ENCODE measurements at places on chromosomes 12 and 14.

DNA sequence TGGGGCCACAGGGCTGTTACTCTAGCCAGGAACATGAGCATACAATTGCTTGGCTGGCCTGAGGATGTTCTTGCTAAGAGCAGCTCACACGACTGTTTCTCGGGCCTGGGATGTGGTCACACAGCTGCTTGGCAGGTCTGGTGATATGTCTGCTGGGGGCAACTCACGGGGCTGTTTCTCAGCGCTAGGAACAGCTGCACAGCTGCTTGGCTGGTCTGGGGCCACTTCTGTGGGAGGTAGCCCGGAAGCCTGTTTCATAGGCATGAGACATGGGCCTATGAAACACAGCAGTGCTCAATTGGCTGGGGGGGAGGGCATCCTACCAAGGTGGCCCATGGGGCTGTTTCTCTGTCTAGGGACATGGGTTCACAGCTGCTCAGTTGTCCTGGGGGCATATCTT lies 73.4 kb upstream of the DDHD1 start:
- H3K4me3 ChIP-seq, result no peak overlapping the region
- no peak for DNase-seq
- H3K4me1 ChIP-seq, result no peaks in the 10 kb centered on the region
- no peaks in the 10 kb centered on the region for H3K36me3 ChIP-seq
- no peak overlapping the region for H3K27ac ChIP-seq

DNA sequence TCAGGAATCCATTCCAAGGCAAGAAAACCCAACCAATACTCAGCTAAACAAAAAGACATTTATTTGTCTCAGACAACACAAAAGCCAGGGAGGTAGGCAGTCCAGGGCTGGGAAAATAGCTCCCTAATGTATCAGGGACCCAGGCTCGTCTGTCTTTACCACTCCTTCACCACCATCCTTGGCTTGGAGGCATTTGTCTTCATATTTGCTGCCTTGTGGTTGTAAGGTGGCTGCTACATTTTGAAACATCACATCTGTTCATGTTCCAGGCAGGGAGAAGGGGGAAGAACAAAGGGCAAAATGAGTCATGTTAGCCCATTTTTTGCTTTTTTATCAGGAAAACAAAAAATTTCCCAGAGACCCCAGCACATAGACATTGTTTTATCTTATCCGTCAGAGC lies 44.8 kb upstream of the PCED1B start:
- H3K27ac ChIP-seq, result no peak overlapping the region
- H3K4me1 ChIP-seq, result no peaks in the 10 kb centered on the region
- H3K27me3 ChIP-seq, result no peaks in the 10 kb centered on the region
- no peak overlapping the region for H3K4me3 ChIP-seq

- no peaks in the 10 kb centered on the region for H3K4me1 ChIP-seq
- H3K4me3 ChIP-seq, result no peak overlapping the region
- no peaks in the 10 kb centered on the region for H3K36me3 ChIP-seq
- H3K27me3 ChIP-seq, result no peaks in the 10 kb centered on the region
Measured at GRCh38 chr12:1493781-1494565, 100.4 kb downstream of the FBXL14 start.

GRCh38 chr12:82655751-82656150 lies 31.0 kb upstream of the TMTC2 start:
- H3K27ac ChIP-seq, result no peak overlapping the region
- no peaks in the 10 kb centered on the region for H3K4me1 ChIP-seq
- no peaks in the 10 kb centered on the region for H3K27me3 ChIP-seq
- H3K36me3 ChIP-seq, result no peaks in the 10 kb centered on the region
- H3K4me3 ChIP-seq, result no peak overlapping the region

All from testis (tissue), 5 donors.